Type B pancreatic cell (in vitro differentiated cells): ENCODE measurements at places on chromosomes 1 and 21.

DNA sequence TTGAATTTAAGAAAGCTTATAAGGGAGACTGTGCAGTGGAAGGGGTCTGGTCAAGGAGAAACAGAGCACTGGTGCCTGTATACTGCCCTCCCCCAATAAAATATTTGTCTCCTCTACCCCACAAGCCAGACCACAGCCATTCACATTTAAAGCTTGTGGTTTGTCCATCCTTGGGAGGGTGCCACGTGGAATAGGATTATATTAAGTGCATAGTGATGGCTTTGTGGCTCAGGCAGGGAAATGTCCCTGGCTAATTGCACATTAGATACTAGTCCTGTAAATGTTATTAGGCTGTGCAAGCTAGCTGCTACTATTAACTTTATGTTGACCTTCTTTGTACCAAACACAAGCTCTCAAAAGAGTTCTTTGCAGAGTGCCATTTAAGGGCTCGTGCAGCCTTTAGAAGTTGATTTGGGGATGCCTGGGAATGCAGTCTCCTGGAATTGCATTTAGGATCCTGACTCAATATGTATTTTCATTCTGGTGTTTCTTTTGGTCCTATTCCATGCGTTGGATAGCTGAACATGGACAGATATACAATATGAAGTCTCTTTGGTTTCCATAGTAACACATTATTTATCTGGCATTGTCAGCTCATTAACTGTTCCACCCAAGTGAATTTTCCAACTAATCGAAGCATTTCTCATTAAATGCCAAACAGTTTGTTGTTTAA lies 210.6 kb downstream of the ROR1 start:
- DNase-seq = no peak

DNA sequence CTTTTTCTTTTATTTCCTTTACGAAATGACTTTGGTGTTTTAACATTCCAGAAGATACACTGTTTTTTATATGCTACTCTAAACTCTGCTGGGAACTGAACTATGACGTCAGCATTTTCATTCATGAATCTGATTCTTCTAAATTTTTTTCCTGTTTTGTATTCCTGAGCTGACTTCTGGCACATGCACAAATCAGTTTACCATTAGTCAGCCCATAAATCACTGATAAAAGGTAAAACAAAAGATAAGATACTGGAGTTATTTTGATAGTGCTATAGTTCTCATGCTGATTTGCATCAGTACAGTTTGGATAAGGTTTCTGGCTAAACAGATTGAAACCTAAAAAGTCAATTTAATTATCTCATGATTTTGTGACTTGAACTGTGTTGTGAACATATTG lies 10.4 kb downstream of the CAMTA1 start:
- DNase-seq = no peak

GRCh38 chr1:59151860-59152259 lies 145.0 kb upstream of the FGGY start:
- DNase-seq = no peak

GRCh38 chr21:16608209-16608830 lies 878.5 kb downstream of the USP25 start:
- no peak for DNase-seq

DNA sequence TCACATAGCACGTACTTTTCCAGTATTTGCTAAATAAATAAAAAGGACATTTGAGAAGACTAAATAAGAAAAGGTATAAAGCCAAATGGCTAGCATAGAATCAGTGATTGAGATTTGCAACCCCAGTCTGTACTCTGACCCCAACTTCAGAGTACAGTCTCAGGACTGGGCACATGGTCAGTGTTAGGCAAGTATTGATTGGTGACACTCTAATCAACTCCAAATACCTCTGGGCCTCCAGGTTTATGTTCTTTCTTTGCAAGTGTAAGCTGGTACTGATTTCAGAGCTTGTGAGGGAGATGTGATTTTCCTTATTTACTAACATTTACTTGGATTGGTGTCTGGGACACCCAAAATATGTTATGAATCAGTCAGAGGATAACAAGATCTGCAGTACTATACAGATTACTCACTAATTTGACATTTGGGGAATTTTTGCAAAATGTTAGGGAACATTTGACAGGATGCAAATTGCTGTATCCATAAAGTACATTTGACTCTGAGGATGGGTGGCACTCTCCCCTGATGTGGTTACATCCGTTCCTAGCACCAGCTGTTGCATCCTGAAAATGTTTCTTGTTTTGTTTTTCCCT lies 34.2 kb downstream of the LMO4 start:
- no peak for DNase-seq

DNA sequence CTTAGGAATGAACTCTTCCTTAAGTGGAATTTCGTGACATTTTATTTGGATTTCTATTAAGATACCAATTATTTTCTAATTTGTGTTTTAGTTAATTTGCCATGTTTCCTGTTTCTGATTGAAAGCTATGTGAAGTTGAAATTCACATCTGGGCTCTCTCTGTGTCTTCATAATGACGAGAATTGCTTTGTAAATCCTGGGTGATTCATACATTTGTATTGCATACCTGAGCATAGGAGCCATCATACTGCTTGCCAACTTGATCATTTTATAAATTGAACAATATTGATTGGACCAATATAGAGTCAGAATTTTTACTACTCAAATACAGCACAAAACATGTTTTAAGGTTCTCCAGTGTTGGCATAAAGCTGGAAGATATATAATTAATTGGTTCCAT lies 817.9 kb downstream of the BRINP3 start:
- DNase-seq = no peak

DNA sequence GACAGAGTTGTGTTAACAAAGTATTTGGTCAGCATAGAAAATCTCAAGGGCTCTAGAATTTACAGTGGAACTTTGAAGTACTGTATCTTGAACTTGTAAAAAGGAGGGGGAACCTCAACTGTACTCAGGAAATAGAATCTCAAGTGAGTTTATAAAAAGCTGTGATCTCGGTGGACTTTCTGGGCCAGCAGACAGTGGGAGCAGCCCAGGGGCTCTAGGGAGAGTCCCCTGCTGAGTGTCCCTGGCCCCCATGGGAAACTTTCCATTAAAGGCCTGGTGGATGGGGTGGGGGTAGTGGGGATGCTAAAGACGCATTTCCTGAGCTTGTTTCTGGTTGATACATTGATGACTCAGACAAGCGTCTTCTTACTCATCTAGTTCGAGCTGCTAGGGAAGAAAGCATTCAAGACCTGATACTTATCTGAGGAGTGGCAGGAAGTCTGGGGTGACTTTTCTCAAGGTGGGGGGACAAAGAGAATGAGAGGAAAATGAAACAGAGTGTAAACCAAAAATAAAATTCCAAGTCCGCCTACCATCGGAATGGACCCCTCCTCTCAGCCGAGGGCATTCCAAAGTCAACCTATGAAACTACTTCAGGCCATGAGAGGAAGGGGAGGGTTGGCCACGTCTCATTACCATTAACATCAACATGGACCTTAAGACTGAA lies 65.5 kb downstream of the NID1 start:
- no peak for DNase-seq
